ENCODE measurements at places on chromosomes 2 and 18. TPM values are rescaled to one million over a fixed set of nuclear protein-coding genes. Genes with fewer than 3 reads are reported as not detected.

CNGA3 gene
- total RNA-seq = not detected

GPC1 gene
- total RNA-seq = 33.2 TPM

GRCh38 chr2:69545477-69545932 is 98.0 kb downstream of the AAK1 start:
- no peak for DNase-seq

DNA sequence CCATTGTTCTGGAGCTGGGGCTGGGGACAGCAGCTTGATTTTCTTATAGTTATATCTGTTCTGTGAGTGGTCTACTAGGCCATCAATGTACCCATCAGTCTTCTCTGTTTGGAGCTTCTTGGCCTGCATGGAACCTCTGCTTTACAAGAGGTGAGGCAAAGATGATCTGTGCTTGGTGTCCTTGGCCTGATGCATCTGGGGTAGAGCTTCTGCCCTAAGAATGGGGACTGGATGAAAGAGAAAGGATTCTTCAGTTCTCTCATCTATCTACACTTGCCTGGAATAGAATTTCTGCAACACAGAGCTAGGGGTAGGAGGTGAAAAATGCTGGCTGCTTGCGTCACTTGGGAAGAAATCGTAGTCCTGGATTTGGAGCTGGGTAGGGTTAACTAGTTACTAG is 46.2 kb downstream of the ACSL3 start:
- no peak for DNase-seq

DNA sequence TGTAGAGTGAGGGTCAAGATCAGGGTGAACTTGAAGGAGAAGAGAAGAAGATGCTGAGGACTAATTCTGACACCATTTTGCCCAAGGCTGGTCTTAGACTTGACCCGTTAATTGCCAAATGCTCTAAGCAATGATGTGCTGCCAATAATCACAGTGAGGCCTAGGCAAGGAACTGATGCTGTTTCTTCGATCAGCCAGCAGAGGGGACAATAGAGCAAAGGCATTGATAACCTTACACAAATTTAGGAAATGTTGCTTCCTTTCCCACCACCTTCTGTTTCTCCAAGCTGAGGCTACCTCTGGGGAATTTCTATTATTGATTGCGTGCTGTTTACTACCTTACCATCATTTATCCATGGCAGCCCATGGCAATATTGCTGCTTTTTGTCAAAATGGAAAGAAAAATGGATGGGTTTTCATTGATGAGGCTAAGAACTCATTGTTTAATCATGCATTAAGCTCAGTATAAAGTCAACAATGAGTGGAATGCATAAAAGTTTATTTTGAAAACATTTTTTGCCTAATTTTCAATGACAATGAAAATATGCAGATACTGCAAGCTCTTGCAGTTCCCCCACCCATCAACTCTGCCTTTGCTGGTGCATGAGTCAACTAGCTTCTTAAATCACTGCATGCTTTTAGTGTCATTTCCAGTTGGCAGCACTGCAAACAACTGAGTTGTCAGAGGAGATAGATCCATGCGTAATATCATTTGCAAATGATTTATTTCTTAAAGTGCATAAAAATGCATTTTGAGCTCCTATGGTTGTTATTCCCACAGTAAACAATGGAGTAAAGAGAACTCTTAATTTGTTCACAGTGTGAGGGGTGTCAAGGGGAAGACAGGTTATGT is 116.4 kb upstream of the NYAP2 start:
- DNase-seq = no peak

- DNase-seq = no peak
Measured at GRCh38 chr2:174704061-174704460, 60.2 kb downstream of the CHRNA1 start.

AP1S3 gene
- total RNA-seq = 23.2 TPM

GRCh38 chr2:202140522-202141252 is 67.6 kb downstream of the KIAA2012 start:
- no peak for DNase-seq

ANKRD29 gene
- 150 TPM for total RNA-seq

GRCh38 chr2:43276962-43277391 is 50.6 kb upstream of the ZFP36L2 start:
- no peak for DNase-seq

GRCh38 chr2:1360144-1360543 is 53.1 kb upstream of the TPO start:
- DNase-seq = no peak

RMDN2 gene
- 9.3 TPM for total RNA-seq

GRCh38 chr2:150919901-150920300 is 341.8 kb downstream of the RBM43 start:
- DNase-seq = no peak

MC5R gene
- not detected for total RNA-seq

TUBB8B gene
- not detected for total RNA-seq

TCF23 gene
- 0.20 TPM for total RNA-seq

GRCh38 chr2:231028889-231029288 is 8.4 kb upstream of the C2orf72 start:
- DNase-seq = no peak

GRCh38 chr18:24014986-24015638 is 558 bp downstream of the TTC39C start:
- peak; percentile 90 for DNase-seq

DNA sequence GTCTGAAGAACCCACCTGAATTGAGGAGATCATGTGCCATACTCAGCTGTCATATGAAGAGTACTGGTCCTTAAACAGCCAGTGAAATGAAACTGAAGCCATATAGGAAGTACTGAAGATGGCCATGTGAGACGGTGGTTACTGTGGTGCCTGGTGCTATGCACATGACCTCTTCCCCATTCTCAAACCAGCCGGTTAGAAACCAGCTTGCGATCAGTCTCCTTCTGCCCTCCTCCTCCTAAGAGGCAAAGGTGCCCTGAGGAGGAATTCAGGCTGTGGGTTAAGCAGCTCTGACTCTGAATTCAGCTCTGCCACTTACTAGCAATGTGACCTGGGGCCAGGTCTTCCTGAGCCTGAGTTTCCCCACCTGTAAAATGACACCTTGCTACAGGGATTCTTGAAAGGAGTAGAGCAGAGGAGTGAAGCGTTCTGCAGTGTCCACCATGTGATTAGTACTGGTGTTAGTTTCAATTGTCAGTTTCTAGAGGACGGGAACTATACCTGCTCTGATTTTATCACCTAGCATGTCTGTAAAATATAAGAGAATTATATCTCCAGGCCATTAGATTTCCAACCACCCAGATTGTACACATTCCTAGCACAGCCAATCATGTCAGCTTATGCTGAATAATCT is 5.1 kb downstream of the FECH start:
- peak; percentile 45 for DNase-seq

GRCh38 chr18:24959051-24959476 is 392.9 kb downstream of the ZNF521 start:
- no peak for DNase-seq

GRCh38 chr2:235960716-235961640 is 207.2 kb downstream of the GBX2 start:
- peak; percentile 71 for DNase-seq

PCARE gene
- 0.43 TPM for total RNA-seq

GRCh38 chr2:104656571-104657163 is 197.2 kb upstream of the POU3F3 start:
- peak; percentile 73 for DNase-seq

GRCh38 chr18:40902436-40902835 is 1052.6 kb upstream of the PIK3C3 start:
- no peak for DNase-seq

GRCh38 chr2:47198985-47199451 is 43.9 kb upstream of the STPG4 start:
- no peak for DNase-seq

MTA3 gene
- 20.5 TPM for total RNA-seq

GRCh38 chr2:206867006-206867405 is 72.3 kb upstream of the CPO start:
- no peak for DNase-seq

PTPRN gene
- not detected for total RNA-seq

- no peak for DNase-seq
Measured at GRCh38 chr2:85768713-85769112, 14.9 kb downstream of the ATOH8 start.

GRCh38 chr2:136012315-136012714 is 26.9 kb upstream of the DARS1 start:
- no peak for DNase-seq

CAD gene
- 49.1 TPM for total RNA-seq

DNA sequence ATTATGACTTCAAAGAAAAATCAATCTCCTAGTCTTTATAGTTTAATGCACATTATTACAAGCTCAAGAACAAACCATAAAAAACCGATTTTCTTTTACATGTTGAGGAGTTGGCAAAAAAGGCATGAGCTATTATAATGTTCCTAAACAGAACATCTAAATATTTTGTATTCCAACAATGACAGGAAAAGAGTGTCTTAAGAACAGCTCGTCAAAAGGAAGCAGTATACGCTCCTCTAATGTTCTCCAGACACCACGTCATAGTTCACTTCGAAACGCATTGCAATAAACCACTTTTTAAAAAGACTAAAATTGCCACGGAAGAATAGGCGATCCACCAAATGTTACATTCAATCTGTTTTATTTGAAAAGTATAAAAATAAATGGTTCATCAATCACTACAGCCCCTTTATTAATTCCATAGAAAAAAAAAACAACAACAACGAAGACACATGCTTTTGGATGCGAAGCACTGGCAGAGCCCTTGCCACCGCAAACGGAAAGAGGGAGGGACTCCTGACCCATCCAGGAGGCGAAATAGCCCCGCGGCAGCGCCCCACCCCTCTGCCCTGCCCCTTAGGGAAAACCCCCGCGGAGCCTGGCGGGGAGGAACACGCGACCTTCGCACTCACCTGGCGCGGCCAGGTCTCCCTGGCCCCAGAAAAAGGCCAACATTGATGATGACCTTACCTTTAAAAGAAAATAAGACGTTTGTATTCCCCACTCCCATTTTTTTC is 45.8 kb downstream of the MBP start:
- peak; percentile 85 for DNase-seq

- no peak for DNase-seq
Measured at GRCh38 chr2:120367649-120368048, 21.7 kb downstream of the INHBB start.

GRCh38 chr2:138922973-138923563 is 142.9 kb upstream of the NXPH2 start:
- no peak for DNase-seq

TRAF3IP1 gene
- total RNA-seq = 26.8 TPM

MAPK4 gene
- 5.4 TPM for total RNA-seq

DNA sequence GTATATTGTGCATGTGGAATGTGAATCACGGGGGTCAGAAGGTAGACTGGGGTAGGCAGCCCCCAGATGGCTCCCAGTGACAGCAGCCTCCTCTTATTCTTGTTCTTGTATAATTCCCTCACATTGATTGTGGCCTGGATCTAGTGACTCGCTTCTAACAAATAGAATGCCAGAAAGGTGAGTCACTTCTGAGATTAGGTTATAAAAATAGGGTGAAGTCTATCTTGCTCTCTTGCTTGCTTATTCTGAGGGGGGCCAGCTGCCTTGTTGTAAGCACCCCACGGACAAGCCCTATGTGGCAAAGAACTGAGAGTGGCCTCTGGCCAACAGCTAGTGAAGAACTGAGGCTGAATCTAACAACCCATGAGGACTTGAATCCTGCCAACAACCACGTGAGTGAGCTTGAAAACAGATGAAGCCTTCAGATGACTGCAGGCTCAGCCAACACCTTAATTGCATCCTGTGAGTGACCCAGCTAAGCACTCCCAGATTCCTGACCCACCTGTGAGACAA is 15.6 kb upstream of the RMND5A start:
- DNase-seq = no peak

NETO1 gene
- total RNA-seq = not detected

C2orf80 gene
- total RNA-seq = not detected

DNA sequence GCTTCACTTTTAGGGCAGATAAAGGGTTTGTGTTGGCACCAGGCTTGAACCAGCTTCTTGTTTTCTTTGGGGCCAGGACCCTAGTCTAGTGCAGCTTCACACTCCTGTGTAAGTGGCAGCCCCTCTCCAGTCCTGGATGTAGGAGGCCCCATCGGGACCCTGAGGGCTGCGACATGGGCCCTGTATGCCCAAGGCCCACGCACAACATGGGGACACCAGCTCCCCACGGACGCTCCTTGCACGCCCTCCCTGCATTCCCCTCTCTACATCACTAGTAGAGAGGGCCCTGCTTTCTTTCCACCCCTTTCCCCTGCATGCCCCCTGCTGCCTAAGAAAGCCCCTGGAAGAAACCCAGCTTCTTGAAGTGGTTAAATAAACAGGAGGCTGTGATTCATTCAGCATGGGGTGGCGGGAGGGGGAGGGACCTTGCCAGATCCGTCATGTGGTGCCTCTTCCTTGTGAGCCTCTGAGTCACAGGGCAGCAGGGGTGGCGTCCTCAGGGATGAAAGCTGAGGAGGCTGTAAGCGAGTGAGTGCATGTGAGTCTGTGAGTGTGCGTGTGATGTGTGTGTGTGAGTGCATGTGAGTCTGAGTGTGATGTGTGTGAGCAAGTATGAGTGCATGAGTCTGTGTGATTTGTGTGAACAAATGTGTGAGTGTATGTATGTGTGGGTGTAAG is 42.5 kb downstream of the COPS8 start:
- no peak for DNase-seq

- DNase-seq = no peak
Measured at GRCh38 chr2:188884046-188884445, 90.1 kb upstream of the COL3A1 start.

GRCh38 chr2:238140721-238141540 is 2.5 kb downstream of the KLHL30 start:
- DNase-seq = peak; percentile 82

GRCh38 chr18:27863780-27864430 is 313.0 kb downstream of the CDH2 start:
- DNase-seq = no peak

DNA sequence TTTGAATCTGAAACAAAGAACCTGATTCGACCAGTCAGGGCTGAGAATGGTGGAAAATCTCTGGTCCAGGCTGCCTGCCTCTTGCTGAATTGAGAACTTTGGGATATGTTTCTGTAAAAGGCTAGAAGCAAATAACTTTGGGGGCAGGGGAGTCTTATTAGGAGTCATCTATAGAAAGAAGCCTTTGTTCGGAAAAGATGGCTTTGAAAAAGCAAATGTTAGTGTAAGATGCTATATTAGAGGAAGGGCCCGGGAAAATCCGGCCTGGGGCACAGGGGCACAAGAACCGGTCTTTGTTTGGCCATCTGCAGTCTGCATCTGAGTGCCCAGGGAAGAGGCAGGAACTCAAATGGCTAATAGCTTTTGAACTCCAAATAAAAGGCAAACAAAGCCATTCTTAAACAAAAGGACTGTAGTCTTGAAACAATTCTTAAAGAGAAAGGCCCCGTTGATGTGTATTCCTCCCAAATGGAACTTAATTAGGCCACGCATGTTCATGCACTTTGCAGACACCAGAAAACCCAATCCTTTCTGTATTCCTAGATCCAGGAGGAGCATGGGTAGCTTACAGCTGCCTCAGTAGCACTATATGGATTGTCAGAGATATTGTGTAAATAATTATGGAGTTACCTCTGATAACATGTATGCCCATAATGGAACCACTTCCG is 180.0 kb upstream of the ARL4C start:
- DNase-seq = no peak
